ENCODE measurements at places on chromosomes 11 and 22. TPM values are rescaled to one million over a fixed set of nuclear protein-coding genes. Genes with fewer than 3 reads are reported as not detected.

The SNX32 gene
- total RNA-seq, result not detected

The MPPED1 gene
- not detected for total RNA-seq

The TOP3B gene
- 35.8 TPM for total RNA-seq

The UPK3A gene
- total RNA-seq, result not detected

The MSANTD2 gene
- total RNA-seq, result 8.2 TPM
